ENCODE measurements at places on chromosomes 3 and 15.

DNA sequence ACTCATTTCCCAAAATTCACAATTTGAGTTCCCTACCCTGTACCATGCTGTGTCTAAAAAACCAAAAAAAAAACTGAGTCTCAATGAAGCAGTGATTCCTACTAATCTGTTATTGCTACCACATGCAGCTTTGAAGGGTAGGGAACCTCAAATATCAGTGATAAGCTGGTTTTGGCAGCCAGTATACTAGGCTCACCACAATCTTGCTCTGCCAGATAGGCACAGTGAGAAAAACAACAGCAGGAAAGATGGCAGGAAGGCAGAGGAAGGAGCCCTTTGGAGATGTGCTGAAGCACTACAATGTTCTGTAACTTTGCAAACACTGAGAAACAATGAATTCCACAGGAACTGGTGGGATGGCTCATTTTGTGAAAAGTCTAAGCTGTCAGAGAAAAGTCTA is 96.9 kb upstream of the UBP1 start:
- no peak for DNase-seq

DNA sequence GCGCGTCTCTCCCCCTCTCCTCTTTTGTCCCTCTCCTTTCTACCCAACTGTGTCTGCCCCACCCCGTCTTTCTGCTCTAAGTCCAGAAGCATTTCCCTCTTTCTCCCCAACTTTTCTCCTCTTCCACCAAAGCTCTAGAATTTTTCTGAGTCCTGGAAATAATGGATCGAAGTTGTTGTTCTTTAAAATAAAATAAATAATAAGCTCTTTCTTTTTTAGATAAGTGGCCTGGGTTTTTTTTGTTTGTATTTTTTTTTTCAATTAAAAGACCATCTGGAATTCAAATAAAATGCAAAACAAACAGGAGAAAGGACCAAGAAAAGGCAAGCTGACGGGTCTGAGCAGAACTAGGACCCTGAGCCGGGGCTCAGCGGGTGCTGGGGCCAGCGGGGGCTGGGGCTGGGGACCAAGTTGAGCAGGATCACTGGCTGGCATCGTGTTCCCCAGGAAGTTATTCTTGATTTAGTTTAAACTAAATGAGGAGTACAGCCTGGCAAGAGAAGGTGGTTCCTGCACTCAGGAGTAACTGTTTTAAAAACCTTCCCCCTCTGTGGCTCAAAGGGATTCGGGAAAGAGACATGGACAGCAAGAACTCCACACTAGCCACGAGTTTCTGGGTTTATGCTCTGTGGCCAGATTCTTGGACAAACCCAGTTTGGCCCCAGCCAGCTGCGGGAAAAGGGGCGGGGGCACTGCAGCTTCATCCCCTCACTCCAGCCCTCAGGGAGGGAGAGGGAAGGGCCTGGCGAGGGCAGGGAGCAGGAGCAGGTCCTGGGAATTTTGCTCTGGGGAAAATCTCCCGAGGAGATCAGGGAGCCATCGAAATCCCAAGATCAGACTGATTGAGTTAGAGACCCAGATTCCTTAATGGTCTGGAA is 8.4 kb downstream of the GATA2 start:
- DNase-seq, result peak; percentile 10

DNA sequence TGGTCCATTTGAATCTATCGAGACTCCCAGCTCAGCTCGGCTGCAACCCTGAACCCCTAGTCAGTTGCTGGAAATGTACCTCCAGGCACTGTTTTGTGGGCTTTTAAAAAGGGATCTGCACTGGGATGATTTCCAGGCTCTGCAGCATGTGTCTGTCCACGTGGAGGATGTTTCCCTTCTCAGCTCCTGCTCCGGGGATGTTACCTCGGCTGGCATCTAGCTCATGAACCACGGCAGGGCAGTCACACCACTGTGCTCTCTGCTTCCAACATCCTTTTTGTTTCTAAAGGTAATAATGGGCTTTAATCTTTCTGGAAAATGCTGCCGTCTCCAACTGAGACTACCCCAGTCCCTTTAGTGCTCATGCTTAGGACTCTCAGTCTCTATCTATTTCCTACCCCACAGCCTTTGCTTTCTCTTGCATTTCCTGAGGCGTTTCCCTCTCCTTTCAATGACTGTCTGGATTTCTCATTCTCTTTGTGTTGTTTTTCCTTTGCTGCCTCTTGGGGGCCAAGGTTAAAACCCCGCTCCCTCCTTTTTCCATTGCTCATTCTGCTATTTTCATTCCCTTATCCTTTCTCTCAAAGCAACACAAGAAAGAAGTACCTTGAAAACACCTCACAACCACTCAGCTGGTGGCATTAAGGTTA is 42.9 kb upstream of the AKAP13 start:
- no peak for DNase-seq

- peak; percentile 24 for DNase-seq
Measured at GRCh38 chr15:44535523-44536301, 1.2 kb upstream of the EIF3J start.

DNA sequence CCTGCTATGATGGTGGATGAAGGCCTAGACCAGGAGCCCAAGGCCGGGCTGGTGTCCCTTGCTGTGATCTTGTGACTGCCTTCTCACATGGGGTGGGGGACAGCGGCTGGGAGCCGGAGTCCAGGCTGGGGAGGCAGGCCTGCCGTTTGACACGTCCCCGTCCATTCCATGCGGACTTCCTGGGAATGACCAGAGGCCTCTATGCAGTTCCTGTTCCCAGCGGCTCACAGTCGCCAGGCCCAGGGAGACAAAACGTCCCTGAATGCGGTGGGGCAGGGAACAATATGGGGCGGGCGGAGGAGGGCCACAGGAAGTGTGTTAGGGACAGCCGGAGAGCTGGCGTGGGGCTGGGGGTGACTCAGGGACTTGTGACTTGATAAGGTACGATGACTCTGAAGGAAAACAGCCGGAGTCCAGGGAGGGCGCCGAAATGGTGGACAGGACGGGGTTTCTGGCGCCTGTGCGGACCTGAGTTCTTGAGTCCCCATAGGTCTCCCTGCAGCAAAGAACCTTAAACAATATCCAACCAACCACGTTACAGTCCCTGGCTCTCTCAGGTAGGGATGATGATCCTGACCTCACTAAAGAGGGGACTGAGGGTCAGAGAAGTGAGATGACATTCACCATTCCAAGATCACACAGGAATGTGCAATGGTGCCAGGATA is 40.5 kb upstream of the SMAD6 start:
- DNase-seq, result no peak

DNA sequence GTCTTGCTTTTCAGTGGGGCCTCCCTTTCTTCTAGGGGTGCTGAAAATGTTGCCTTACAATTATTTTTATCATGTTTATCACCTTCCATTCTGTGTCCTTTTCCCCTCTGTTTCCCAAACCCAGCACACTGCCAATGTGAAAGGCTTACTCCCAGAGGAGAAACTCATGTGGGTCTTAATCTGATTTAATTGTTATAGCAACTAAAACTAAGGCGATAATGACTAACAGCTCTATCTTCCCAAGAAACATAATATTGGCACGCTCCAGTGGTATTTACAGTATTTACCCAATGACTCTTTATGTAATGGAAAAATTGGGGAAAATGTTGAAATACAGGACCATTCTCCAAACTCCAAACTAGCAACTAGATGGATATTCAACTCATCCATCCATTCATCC is 58.4 kb downstream of the MESD start:
- no peak for DNase-seq

DNA sequence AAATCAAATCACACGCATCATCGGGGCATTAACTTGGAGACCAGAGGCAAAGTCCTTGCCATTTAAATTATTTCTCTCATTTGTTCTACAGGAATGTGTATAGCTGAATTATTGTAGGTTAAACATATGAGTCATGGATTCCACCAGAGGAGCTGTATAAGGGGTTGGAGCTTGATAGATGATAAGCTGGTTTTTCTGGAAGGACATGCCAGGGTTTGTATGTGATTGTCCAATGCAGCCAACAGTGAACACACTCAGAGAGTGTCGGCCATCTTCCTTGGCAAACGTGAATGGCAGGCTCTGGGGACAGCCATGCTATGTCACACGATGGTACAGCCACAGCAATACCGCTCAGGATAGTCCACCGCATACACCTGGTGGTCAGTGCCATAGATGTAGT is 25.1 kb downstream of the SSUH2 start:
- no peak for DNase-seq

DNA sequence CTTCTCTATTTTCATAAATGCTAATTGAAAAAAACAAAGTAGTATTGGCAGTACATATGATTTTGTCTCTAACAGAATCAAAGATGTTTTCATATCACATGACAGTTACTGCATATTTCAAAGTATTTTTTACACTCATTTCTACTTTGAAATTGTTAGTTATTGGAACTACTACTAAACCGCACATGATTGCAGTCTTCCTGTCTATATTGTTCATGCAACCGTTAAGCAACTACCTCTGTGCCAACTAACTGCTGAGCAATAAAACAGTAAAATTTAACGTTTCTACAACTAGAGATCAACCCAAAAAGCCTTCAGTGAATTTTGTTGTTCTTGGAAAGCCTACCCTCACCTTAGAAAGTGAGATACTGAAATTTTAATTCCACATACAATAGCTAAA is 64.2 kb downstream of the DMXL2 start:
- no peak for DNase-seq

DNA sequence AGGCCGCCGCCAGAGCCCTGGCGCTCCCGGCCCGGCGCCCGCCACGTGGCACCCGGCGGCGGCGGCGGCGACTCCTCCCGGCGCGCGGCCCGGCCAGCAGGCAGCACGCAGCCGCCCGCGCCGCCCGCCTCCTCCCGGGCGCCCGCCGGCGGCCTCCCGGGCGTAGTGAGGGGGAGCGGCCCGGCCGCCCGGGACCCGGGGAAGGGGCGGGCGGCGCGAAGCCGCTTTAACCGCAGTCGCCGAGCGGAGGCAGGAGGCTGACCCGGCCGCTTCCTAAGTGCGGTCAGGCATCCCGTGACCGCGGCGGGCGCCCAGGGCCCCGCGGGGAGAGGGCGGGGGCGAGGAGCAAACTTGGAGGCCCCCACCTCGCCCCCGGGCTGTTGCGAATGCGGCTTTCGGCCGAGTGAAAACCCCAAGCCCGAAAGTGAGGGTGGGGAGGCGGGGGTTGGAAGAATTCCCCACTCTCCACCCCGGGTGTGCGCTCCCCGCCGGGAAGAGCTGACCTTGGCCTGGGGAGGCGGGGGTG is 1.7 kb upstream of the HES1 start:
- DNase-seq, result peak; percentile 67

GRCh38 chr3:126781889-126782491 is 78.0 kb downstream of the CHCHD6 start:
- no peak for DNase-seq

GRCh38 chr15:68224546-68225250 is 4.8 kb downstream of the CLN6 start:
- DNase-seq, result no peak

DNA sequence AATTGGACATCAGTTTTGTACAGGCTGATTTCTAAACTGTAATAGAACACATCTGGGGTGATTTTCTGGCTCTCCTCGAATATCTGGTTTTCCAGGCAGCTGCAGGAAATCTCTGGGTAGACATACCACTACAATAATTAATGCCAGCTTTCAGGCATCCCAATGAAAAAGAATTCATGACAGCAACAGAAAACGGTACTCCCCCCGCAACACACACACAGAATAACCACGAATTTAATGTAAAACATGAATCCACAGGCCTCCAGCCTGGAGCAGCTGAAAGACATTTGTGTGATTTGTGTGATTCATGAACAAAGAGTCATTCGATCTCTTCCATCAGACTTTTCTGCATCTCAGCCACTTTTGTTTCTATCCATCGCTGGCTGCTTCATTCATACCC is 262.2 kb downstream of the MAGI1 start:
- no peak for DNase-seq

GRCh38 chr3:195893044-195893395 is 15.3 kb downstream of the TNK2 start:
- no peak for DNase-seq

DNA sequence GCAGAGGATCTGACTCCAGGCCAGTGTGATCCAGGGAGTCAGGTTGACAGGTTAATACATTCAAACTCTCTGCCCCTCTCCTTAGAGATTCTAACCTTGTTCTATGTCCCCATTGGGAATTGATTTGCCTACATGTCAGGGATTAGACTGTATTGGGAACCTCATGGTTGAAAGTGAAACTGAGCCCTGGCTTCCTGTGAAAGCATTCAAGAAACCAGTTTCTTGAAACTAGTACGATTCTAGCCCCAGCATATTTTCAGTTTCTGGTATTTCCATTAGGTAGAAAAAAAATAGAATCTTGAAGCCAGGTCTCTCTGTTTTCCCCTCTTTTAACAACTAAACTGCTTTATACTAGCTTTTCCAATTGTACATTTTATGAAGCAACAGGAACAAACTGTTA is 140.4 kb upstream of the ABI3BP start:
- DNase-seq, result no peak

GRCh38 chr3:10764259-10765051 is 51.6 kb upstream of the SLC6A11 start:
- peak; percentile 31 for DNase-seq

DNA sequence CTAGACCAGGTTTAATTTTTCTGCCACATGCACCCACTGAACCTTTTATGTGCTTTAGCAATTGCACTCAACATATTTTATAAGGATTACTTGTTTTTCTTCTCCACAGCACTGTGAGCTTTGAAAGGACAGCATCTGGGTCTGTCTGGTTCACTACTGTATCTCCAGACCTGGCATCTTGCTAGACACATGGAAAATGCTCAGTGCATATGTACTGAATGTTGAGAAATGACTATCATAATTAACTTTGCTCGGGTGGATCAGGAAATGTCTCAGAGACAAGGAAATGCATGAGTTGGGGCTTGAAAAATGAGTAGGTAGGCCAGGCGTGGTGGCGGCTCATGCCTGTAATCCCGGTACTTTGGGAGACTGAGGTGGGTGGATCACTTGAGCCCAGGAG is 40.2 kb downstream of the DOCK3 start:
- DNase-seq, result no peak

- DNase-seq, result no peak
Measured at GRCh38 chr15:76976572-76977270, 18.2 kb upstream of the PSTPIP1 start.

GRCh38 chr3:125381314-125381713 is 6.2 kb upstream of the ZNF148 start:
- no peak for DNase-seq

GRCh38 chr3:13544293-13544831 is 4.6 kb upstream of the FBLN2 start:
- DNase-seq, result peak; percentile 5

DNA sequence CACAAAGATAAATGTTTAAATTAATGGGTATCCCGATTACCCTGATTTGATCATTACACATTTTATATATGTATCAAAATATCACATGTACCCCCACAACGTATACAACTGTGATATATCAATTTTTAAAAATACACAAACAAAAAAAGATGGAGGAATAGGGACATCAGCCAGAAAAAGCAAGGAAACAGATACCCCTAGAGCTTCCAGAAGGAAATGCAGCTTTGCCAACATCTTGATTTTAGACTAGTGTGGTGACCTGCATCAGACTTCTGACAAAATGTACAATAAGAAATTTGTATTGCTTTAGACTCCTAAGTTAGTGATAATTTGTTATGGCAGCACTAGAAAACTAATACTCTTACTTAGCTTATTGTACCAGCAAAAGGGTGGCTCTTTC is 483.8 kb downstream of the TUSC7 start:
- DNase-seq, result no peak

GRCh38 chr3:110928016-110928662 is 143.5 kb upstream of the NECTIN3 start:
- DNase-seq, result no peak
